ENCODE measurements at places on chromosomes 12 and 14.

- DNase-seq = no peak
Measured at GRCh38 chr14:69850086-69850735, 29.0 kb upstream of the SMOC1 start.

- no peak for DNase-seq
Measured at GRCh38 chr14:67187826-67188225, 1.4 kb upstream of the GARIN2 start.

DNA sequence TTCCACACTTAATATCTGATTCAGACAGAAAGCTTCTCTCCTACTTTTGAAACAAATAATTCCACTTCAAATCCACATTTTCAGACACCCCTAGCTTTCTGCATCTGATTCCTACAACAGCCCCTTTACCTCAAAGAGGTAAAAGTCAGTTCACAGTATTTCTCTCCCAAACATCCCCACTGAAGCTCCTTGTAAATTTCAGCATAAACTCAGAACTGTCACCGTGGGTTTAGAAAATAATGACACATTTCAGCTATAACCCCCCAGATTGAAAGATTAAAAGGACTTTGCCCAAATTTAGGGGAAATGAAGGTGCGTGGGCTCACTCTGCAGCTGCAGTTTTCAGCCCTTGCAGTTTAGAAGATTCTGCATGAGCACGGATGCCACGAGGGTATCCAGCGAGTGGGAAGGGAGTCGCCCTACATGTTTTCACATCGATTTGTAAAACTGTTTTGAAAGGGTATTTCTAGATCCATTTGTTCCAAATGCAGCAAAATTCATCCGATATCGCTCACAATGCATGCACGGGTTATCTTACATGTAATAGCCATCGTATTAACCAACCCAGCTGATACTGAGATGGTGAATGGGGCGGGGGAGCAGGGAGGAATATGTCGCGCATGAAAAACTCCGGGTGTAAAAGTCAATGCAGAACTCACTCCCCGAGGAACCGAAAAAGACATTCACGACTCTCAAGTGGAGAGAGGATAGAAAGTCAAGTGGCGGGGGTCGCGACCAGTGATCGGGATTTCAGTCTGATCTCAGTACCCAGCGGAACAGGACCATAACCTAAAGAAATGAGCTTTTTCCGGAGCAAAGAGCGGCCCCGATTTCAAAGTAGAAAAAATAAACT is 5.0 kb upstream of the CCND2 start:
- DNase-seq = no peak

DNA sequence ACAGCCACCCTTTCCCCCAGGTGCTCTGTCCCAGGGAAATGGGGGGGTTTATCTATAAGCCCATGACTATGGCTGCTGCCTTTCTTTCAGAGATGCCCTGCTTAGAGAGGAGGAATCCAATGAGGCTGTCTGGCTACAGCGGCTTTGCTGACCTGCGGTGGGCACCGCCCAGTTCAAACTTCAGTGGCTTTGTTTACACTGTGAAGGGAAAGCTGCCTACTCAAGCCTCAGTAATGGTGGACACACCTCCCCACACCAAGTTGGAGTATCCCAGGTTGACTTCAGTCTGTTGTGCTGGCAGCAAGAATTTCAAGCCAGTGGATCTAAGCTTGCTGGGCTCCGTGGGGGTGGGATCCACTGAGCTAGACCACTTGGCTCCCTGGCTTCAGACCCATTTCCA is 869.2 kb downstream of the SLC6A15 start:
- no peak for DNase-seq

DNA sequence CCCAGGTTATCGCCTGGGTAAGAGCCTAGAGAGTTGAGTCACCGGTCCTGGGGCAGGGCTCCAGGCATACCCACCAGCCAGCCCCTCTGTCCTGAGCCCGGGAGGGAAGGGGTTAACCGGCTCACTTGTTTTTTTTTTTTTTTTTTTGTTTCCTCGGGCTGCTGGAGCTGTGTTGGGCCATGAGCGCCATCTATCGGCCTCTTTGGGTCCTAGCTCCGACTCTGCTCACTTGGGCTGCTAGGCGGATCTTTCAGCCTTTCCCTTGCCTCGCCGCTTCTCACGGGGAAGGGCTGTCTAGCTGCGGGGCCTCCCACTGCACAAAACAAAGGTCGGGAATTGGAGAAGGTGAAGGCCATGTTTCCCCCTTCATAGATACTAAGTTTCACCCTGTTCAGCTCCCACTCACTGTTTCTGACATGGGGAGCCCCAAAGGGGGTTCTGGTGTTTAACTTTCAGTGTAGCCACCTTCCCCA is 2.8 kb upstream of the SMUG1 start:
- peak; percentile 84 for DNase-seq
